Stimulated activated CD4-positive, alpha-beta T cell treated with anti-CD3 and anti-CD28 coated beads, Interleukin-15, amount 100 ng/mL, for 48 hours (primary cell): ENCODE measurements at places on chromosomes 1 and 21.

GRCh38 chr1:106889583-106889982 is 166.9 kb upstream of the PRMT6 start:
- no peak for DNase-seq

DNA sequence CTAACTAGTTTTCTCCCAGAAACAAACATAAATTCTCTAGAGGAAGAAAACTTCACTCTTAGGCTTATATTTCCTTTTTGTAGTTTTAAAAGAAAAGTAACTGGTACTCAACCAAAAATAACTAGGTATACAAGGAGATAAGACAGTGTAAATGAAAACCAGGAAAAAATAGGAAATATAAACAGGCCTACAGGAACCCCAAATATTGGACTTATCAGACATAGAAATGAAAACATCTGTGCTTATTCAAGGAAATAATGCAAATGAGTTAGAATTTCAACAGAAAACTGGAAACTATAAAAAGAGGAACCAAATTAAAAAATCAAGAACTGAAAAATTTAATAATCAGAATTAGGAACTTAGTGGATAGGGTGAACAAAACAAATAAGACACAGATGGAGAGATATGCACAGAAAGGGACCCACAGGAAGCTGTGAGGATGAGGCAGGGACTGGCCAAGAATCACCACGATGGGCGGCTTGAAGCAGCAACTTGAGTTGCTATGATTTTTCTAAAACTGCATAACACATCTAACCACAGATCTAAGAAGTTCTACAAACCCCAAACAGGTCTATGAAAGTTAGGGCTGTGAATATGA is 67.5 kb upstream of the ACTRT2 start:
- no peak for DNase-seq

DNA sequence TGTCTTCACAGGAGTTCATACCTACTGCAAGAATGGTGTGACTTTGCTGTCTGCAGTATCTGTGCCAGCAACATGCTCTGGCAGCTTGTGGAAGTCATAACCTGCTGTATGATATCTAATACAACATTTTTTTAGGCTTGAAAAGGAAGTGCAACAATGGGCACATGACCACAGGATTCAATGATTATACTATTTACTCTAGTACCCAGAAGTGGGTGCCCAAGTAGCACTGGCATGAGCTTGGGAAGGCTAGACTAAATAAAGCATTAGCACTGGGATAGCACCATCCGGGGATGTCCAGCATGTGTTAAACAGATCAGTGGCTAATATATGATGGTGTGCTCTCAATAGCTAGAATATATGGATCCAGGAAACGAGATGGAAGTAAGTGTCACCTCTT is 98.6 kb upstream of the PDE4B start:
- DNase-seq: no peak

- no peak for DNase-seq
These were observed 113.9 kb downstream of the MATN1 start for GRCh38 chr1:30609336-30609998.

GRCh38 chr1:246959944-246960693 is 28.4 kb upstream of the AHCTF1 start:
- DNase-seq: no peak

DNA sequence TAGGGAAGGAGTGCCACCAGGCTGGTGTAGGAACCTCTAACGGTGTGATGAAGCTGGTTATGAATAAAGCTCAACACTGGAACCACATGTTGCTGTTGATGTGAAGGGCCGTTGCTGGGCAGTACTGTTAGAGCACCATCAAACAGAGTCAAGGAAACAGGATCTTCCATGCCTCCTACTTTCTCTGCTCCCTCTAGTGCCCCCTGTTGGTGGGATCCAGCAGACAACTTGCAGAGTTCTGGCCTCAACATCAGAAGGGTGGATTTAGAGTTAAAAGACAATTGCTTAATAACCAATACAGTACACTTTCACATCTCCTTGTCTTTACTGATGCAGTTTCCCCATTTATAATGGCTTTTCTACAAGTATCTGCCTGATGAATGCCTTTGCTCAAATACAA is 336.4 kb downstream of the NTNG1 start:
- no peak for DNase-seq

DNA sequence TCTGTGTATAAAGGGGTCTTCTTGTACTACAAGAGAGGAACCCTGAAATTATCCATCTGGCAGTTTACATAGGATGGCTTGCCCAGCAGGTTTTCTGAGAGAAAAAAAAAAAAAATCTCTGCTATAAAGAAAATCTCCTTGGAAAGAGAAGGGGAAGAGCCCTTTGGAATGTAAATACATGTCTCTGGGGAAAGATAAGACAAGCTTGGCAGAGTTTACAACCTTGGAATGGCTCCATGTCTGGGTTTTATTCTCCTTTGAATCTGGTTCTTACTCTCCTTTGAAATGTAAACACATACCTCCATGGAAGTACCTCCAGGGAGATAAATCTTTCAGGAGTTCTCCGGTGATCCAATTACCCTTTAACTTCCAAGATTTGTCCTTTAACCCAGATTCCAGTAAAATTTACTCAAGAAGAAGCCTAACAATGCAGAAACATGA is 45.1 kb upstream of the DNAH14 start:
- DNase-seq: no peak

GRCh38 chr1:234639961-234640360 is 30.0 kb upstream of the IRF2BP2 start:
- DNase-seq: no peak

DNA sequence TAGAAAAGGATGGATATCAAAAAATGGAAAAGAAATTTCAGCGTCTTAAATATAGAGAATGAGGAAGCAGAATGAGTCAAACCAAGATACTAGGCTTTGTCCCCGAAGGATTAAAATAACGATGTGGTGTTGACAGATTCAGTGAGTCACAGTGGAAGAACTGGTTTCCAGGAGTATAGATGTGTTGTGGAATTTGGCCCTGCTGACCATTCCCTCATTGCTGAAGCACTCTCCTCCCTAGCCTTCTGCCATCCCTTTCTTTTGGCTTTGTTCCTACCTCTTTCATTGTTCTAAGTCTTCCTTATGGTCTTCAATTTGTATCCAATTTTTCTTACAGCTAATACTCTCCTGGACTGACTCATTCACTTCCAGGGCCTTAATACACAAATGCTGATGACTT is 23.1 kb upstream of the USP25 start:
- no peak for DNase-seq

GRCh38 chr1:29633771-29634170 is 397.4 kb downstream of the PTPRU start:
- no peak for DNase-seq

GRCh38 chr1:224535641-224536040 is 80.5 kb upstream of the CNIH3 start:
- DNase-seq: no peak

- DNase-seq: no peak
These were observed 26.7 kb downstream of the STPG1 start for GRCh38 chr1:24386931-24387330.

- DNase-seq: no peak
These were observed 160.2 kb upstream of the IRF2BP2 start for GRCh38 chr1:234769986-234770795.

GRCh38 chr1:201565024-201565730 is 26.2 kb downstream of the NAV1 start:
- no peak for DNase-seq

- no peak for DNase-seq
These were observed 26.6 kb downstream of the SMAP2 start for GRCh38 chr1:40399984-40400704.

GRCh38 chr21:36132696-36133095 is 2.2 kb upstream of the CBR3 start:
- DNase-seq: no peak

GRCh38 chr1:64514197-64514765 is 44.4 kb downstream of the CACHD1 start:
- DNase-seq: no peak

GRCh38 chr1:240998441-240999015 is 358.5 kb downstream of the RGS7 start:
- no peak for DNase-seq

DNA sequence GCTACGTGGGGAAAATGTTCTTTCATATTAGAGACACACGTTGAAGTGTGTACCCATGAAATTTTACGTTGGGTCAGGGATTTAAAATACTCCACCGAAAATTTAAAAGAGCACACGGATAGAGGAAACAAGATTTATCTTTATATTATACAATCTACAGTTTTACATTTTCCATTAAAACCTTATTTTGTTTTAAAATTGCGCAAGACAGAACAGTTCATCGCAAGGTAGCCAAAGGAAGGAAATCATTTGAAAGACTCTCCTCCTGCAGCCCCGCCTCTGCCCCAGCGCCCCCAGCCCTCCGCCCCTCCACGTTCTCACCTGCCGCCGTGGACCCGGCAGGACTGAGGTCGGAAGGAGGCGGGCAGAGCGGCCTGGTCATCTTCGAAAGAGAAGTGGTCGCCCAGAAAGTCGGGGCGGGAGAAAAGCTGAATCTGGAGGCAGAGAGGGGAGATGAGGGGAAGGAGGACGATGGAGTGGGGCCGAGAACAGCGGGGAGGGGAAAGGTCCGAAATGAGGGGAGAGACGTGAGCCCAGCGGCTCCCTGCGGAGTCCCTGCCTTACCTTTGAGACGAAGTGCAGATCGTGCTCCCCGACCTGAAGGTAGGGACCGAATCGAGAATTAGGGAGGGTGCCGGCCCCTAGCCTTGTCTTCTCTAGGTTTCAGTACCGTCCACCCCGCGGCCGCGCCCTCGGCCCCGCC is 18.0 kb downstream of the CRYBG2 start:
- no peak for DNase-seq

DNA sequence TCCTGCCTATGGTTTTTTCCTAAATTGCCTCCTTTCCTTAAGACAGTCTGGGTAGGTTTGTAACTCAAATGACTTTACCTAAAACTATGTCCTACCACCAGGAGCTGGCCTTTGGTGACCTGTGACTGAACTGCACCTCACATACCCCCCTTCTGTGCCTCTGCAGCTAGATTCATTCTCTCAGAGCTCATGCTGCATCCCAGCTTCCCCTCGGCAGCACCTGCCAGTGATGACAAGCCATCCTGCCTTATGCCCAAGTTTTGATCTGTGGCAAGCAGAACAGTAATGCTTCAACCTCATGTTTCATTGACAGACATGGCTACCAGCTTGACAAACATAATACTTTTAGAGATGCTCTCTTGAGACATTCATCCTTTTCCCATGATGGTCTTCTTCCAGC is 141.9 kb downstream of the TSEN15 start:
- DNase-seq: no peak

GRCh38 chr1:81805537-81806431 is 5.0 kb downstream of the ADGRL2 start:
- DNase-seq: no peak

DNA sequence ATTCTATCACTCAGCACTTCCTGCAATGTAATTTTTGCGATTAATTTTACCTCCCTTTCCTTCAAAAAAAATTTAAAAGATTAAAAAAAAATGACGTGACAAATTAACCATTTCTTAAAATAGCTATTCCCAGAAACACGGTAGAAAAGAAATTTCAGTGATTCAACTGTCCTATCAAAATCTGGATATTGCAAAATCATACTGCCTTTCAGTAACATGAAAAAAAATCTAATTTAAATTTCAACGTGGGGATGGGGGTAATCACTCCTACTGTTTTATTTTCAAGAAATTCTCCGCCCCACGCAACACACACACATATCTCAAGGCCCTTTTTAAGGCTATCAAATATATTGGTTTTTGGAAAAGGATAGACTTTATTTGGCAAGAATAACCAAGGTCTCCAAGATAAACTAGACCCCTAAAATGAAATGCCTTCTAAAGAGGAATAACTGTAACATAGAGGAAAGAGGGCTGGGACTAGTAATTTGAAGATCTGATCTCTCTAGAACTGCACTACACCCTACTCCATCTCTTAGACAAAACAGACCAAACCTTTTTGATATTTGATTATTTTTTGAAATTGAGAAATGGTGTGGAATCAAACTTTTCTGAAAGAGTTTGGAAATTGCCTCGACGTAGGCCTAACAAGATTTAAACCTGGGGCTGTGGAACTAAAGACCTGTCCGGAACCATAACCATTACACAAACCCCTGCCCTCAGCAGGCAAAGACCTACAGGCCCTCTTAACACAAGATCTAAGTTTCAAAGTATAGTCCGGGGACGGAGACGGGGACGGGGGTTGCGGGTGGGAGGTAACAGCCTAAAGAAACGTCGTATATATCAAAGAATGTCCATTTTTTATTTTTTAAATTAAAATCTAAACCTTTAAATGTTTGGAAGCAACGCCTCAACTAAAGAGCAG is 941 bp downstream of the ARNT start:
- DNase-seq: no peak

- no peak for DNase-seq
These were observed 532.8 kb downstream of the MATN1 start for GRCh38 chr1:30190511-30191153.

DNA sequence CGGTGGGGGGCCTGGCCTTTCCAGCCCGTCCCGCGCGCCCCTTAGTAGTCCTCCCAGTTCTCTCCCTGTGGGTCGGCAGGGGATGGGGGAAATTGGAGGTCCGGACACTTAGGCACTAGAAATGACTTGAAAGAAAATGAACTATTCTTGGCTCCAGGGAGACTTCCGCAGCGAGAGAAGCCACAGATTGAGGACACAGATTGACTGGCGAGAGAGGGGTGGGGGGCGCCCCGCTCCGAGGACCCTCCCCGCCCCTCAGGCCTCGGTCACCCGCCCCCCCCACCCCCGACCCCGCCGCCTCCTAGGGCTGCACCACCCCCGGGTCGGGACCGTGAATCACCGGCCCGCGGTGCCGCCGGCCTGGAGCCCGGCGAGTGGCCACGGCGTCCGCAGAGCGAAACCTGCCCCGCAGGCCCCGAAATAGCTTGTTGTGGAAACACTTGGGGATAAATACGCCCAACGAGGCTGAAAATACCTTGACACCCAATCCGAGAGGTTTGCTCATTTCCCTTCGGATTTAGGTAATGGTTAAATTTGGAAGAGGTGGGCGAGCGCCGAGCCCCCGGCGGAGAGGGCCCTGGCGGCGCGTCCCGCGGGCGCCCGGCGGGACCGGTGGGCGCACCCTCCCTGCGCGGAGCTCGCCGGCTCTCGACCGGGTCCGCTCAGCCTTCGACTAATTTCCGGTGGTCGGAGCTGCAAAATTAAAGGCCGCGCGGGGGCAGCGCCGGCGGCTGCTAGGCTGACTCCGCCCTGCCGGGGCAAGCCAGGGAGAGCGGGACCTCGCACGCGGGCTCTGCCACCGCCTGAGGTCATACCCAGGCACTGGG is at the start of gene GFI1:
TSS of gene GFI1 (minus strand) at position 675 of the 827 bp plus-strand sequence. CDS start 3,438 bp downstream, outside the sequence.
- DNase-seq: peak; percentile 79

DNA sequence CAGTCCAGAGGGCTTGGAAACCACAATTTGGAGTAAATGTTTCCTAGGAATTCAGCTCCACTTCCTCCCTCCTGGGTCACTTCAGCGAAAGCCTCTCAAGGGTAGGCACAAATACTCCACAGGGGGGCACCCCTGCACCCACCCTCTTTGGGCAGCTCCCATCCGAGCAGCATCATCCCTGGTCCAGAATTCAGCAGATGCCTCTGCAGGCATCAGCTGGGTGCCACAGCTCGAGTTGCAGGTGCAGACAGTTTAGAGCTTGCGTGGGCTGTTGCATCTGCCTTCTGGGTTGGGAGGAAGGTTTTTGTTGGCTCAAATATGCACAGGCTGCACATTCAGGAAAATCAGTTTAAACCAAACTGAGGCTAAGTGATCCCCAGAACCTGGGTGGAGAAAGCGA is 25.0 kb downstream of the KANK4 start:
- no peak for DNase-seq
